ENCODE measurements at places on chromosomes 7 and 10.

GRCh38 chr10:49010295-49010694, 70.7 kb upstream of the LRRC18 start:
- DNase-seq = no peak

GRCh38 chr7:64174941-64175340, 32.1 kb upstream of the ZNF735 start:
- no peak for DNase-seq

DNA sequence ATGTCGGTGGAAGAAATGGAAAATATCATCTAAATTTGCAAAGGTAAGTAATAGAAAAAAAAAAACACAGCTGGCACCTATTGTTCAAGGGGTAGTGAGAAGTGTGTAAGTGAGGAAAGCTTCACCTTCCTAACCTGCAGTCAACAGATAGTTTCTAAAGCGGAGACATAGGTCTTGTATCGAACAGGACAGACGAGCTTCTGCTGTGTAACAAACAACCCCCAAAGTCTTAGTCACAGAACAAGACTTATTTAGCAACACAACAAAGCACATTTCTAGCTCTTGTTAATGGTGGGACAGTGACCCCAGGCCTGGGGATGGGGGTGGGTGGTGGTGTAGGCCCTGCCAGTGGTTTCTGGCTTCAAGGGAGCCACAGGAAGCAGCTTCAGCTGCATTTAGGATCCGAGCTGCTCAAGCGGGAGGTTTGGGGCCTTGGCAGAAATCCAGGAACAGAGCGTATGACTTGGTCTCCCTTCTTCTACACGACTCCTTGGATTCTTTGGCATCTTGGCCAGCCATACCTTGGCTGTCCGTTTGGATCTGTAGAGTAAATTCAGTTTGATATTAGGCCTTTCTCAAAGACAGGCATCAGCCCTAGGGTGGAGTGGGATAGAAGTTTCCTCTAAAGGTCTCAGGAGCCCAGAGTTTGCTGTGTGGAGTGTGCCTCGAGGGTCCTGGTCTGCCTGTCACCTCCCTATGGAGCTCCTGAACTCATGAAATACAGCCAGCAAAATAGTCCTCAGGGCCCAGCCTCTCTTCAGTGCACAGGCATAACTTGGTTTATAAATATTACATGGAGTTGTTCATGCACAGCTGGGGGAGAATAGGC, 56.9 kb upstream of the SHH start:
- no peak for DNase-seq

- DNase-seq = no peak
These were observed 635.0 kb downstream of the REEP3 start for GRCh38 chr10:64156166-64156565.

GRCh38 chr7:7654964-7655715, 14.6 kb downstream of the UMAD1 start:
- no peak for DNase-seq

DNA sequence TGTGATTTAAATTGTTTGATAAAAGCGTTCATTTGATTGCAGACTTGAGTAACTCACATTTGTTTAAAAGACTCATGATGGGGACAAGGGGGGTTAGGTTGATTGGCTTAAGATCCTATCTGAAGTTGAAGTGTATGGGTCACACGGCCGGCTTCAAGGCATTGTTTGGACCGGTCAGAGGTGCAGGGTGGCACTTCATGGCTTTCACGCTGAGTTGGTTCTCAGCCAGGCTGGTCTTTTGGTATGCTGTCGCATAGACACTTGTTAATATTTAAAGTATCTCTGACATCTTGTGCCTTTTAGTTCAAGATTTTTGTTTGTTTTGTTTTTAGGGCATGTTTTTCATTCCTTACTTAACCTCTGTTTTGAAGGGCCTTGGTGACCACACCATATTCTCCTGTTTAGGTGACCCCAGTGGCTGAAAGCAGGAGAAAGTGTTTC, 58.1 kb downstream of the CCNY start:
- DNase-seq = no peak

DNA sequence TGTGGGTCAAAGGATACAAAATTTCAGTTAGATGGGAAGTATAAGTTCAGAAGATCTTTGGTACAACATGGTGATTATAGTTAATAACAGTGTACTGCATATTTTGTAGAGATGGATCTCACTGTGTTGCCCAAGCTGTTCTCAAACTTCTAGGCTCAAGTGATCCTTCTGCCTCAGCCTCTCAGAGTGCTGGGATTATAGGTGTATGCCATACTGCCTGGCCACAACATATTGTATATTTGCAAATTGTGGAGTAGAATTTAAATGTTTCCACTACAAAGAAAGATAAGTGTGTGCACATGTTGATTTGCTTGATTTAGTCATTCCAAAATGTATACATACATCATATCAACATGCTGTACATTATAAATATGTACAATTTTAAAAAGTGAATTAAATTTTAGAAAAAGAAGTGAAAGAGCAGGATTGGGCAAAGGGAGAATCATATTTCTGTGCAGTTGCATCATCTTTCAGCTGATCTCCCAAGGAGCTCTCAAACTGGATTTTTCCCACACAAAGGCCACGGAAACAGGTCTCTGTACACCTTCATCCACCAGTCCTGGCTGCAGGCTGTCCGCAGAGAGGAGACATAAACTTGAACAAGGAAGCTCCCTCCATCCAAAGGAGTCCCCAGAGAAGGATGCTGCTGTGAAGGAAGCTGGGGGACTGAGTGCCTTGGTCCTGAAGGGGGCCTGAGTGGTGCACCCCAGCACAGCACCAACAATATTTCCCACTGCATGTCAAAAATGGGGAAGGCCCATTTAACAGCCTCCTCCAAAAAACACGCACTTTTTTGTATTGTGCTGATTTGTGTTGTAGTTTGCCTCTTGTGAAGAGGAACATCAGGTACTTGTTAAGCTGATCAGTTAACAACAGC, 217.1 kb upstream of the GHITM start:
- no peak for DNase-seq

GRCh38 chr10:130723704-130724103, 587.5 kb downstream of the GLRX3 start:
- DNase-seq = no peak

GRCh38 chr7:55110993-55111361, 92.2 kb downstream of the EGFR start:
- no peak for DNase-seq

- DNase-seq = no peak
These were observed 459 bp downstream of the ZDHHC6 start for GRCh38 chr10:112446055-112446854.

- no peak for DNase-seq
These were observed 509.0 kb upstream of the ZMIZ1 start for GRCh38 chr10:78559661-78560340.

GRCh38 chr10:30098629-30099028, 39.2 kb upstream of the JCAD start:
- DNase-seq = no peak

- no peak for DNase-seq
These were observed 17.6 kb downstream of the HTRA1 start for GRCh38 chr10:122478971-122479370.

GRCh38 chr7:157516311-157516710, 179.5 kb downstream of the DNAJB6 start:
- DNase-seq = no peak
